Pancreas (tissue), 10 donors: ENCODE measurements at places on chromosomes 11 and 22.

DNA sequence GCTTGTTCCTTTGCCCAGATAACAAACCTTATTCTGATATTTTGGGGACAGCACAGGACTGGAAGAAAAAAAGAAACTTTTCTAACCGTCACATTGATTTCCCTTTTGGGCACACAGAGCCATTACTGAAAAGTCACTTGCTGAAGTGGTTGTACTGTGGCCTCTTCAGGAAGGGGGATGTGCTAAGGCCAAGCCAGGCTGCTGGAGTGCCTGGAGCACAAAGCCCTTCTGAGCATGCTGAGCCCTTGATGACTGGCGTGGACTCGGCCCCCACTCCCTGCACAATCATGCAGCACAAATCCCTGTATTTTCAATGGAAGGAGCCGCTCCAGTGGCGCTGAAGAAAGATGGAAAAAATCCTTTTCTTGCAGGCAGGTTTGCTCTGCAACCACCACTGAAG is 164.2 kb downstream of the NTM start:
- no peak for DNase-seq

DNA sequence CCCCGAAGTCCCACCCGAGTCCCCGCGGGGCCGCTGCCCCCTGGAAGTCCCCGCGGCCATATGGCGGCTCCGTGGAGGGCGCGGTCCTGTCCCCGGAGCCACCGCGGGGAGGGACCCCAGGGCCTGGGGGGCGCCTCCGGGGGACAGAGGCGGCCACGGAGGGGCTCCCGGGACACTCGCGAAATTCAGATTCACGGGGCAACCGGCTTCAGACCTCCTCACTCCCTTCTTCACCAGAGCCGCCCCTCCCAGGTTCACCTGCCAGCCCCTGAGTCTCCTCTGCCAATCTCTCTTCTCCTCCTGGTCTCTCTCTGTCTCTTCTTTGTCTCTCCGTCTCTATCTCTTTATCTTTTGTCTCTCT is 28.2 kb upstream of the TOLLIP start:
- no peak for DNase-seq

GRCh38 chr11:66328302-66329144 is 7.7 kb downstream of the RIN1 start:
- no peak for DNase-seq

- DNase-seq: no peak
Observed at GRCh38 chr11:95154514-95154913, 64.9 kb downstream of the ENDOD1 start.

DNA sequence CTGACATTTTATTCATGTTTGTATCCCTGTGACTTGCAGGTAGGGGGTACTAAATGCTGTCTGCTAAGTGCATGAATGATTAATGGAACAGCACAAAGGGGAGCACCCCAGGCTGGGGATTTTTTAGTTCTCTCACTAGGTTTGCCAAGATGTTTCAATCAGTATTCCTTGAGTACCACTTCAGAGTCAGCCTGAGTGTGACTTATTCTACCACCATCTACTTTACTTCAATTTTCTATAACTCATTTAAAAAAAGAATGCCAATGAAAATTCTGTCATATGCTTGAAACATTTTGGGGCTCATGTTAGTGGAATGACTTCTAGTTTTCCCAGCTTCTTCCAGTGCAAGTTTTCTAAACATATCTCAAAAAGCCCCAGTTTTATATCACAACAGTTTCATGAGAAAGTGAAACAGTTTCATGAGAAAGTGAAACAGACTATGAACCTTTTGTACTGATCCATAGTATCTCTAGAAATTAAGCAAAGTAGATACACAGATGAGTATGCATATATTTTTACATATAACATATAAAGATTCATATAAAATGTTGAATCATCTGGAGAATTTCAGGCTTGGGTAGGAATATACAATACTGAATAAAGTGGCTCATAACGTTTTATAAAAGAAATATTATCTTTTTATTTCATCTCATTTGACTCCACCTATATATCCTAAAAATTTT is 252.4 kb downstream of the GRM5 start:
- DNase-seq: no peak

DNA sequence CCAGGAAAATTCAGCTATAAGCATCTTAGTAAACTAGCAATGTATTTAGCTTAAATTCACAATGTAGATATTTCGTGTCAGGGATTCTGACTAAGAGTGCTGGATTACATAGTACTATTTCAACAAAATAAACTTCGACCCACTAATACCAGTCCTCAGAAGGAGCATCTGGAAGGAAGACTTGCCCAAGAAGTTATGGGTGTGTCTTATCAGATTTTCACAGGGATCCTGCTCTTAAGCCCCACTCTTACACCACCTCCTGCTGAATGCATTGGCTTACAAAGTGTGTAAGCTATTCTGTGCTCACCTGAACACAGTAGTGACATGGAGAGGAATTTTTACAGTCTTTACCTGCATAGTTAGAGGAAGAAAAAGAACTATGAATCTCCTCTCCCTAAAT is 35.4 kb upstream of the ANO5 start:
- DNase-seq: no peak
